ENCODE measurements at places on chromosomes 11 and 22. TPM values are rescaled to one million over a fixed set of nuclear protein-coding genes. Genes with fewer than 3 reads are reported as not detected.
A peak's percentile ranks its signal among the peaks of the same experiment; 100 is the strongest.

Gene CBX7
- total RNA-seq: 45.4 TPM

Gene SCN2B
- total RNA-seq: not detected

Gene ESAM
- 2.3 TPM for total RNA-seq

Gene NFAM1
- total RNA-seq: 0.18 TPM

GRCh38 chr22:26393929-26394328 lies 35.1 kb upstream of the ASPHD2 start:
- H3K27me3 ChIP-seq: peaks cover 10% of the 10 kb centered on the region
- H3K4me1 ChIP-seq: no peaks in the 10 kb centered on the region
- no peak for DNase-seq
- no peaks in the 10 kb centered on the region for H3K36me3 ChIP-seq
- H3K27ac ChIP-seq: no peak overlapping the region

- no peak overlapping the region for H3K27ac ChIP-seq
- no peaks in the 10 kb centered on the region for H3K27me3 ChIP-seq
- DNase-seq: no peak
- H3K4me1 ChIP-seq: no peaks in the 10 kb centered on the region
- H3K4me3 ChIP-seq: no peak overlapping the region
Measured at GRCh38 chr11:94787801-94788200, 19.6 kb downstream of the AMOTL1 start.

- H3K4me1 ChIP-seq: peaks cover 2% of the 10 kb centered on the region
- H3K27me3 ChIP-seq: peaks cover 2% of the 10 kb centered on the region
- H3K4me3 ChIP-seq: no peak overlapping the region
- no peak for DNase-seq
- peaks cover 4% of the 10 kb centered on the region for H3K36me3 ChIP-seq
Measured at GRCh38 chr11:58957922-58958321, 18.6 kb downstream of the GLYATL1 start.

DNA sequence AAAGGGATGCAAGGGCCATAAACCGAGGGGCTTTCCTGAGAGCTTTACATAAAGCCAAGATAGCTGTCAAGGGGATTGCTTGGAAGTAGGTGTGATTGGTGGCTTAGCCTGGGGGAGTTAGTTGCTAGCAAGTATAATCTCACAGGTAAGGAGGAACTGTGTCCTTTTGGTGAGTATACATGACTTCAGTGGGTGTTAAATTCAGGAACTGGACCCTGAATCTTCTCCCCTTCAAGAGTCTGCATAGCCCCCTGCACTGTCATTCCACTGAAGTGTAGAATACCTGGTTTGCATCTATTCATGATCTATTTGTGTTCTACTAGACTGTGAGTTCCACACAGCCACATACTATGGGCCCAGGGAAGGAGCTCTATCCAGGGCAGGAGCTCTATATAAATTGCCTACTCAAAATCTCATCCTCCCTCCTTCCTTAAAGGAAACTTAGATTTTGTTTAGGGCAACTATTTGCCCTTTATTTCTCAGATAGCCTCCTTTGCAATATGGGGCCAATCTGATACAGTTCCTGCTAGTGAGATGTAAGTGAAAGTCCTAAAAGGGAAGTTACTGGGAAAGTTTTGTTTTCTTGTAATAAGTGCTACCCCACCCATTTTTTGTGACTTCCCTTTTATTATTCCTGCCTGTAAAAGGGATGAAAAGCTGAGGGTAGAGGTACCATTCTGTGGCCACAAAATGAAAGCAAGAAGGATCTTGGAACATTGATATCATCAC lies 120.5 kb downstream of the PGR start:
- H3K36me3 ChIP-seq: no peaks in the 10 kb centered on the region
- H3K4me3 ChIP-seq: peak overlapping the region; percentile 48
- H3K27ac ChIP-seq: peak overlapping the region; percentile 85

GRCh38 chr11:126279191-126279590 lies 3.7 kb upstream of the TIRAP start:
- H3K27ac ChIP-seq: no peak overlapping the region
- H3K36me3 ChIP-seq: peaks cover 39% of the 10 kb centered on the region
- no peaks in the 10 kb centered on the region for H3K27me3 ChIP-seq
- no peak for DNase-seq
- H3K4me3 ChIP-seq: no peak overlapping the region

DNA sequence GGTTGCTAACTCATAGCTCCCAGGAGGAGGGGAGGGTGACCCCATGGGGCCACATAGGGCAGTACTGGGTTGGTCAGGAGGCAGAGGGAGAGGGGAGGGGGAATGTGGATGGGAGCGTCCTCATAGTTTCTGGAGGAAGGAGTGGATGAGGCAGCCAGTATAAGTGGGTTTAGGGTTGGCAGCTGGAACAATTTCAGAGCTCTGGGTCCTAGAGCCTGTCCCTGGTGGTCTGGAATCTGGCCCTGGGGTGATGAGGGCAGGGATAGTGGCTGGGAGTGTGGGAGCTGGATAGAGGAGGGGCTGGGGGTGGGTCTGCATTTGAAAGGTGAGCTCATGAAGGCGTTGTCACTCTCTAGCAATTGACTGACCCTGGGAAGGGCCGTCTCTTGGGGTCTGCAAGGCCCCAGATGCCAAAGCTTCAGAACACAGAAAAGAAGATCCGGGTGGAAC lies 5.3 kb upstream of the MRGPRG start:
- DNase-seq: no peak
- H3K4me1 ChIP-seq: no peaks in the 10 kb centered on the region
- peaks cover 11% of the 10 kb centered on the region for H3K27me3 ChIP-seq
- H3K36me3 ChIP-seq: no peaks in the 10 kb centered on the region
- H3K27ac ChIP-seq: no peak overlapping the region

DNA sequence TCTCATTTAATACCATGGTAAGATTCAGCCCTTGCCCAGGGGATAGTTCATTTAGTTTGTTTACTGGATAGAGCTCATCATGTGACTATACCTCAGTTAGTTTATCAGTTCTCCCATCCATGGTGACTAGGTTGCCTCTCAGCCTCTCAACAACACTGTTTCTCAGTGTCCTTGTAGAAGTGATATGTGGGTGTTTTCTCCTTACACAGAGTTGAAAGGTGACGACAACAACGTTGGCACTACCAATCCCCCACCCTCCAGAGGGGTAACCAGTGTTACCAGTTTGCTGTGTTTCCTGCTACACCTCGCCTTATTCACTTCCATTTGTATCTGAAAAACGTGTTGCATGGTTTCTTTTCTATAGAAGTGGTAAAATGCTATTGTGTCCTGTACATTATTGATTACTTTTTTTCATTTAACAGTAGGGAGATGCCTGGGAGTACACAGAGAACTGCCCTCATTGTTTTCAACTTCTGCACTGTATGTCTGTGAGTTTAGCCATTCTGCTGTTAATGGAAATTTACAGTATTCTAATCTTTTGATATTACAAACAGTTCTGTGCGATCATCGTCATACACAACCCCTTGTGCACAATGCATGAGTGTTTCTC lies 11.6 kb downstream of the NEAT1 start:
- no peak overlapping the region for H3K27ac ChIP-seq
- H3K36me3 ChIP-seq: peaks cover 44% of the 10 kb centered on the region
- H3K4me1 ChIP-seq: peaks cover 61% of the 10 kb centered on the region
- no peaks in the 10 kb centered on the region for H3K27me3 ChIP-seq
- H3K4me3 ChIP-seq: no peak overlapping the region

- H3K36me3 ChIP-seq: no peaks in the 10 kb centered on the region
- peak; percentile 82 for DNase-seq
- H3K4me1 ChIP-seq: peaks cover 13% of the 10 kb centered on the region
- H3K27ac ChIP-seq: no peak within 1 kb of the TSS
- peaks cover 2% of the 10 kb centered on the region for H3K27me3 ChIP-seq
Measured at GRCh38 chr11:65900125-65900898, at the start of gene FOSL1. TSS of gene FOSL1 (minus strand) at chr11:65900388. CDS start at chr11:65900339, 49 bp downstream.

DNA sequence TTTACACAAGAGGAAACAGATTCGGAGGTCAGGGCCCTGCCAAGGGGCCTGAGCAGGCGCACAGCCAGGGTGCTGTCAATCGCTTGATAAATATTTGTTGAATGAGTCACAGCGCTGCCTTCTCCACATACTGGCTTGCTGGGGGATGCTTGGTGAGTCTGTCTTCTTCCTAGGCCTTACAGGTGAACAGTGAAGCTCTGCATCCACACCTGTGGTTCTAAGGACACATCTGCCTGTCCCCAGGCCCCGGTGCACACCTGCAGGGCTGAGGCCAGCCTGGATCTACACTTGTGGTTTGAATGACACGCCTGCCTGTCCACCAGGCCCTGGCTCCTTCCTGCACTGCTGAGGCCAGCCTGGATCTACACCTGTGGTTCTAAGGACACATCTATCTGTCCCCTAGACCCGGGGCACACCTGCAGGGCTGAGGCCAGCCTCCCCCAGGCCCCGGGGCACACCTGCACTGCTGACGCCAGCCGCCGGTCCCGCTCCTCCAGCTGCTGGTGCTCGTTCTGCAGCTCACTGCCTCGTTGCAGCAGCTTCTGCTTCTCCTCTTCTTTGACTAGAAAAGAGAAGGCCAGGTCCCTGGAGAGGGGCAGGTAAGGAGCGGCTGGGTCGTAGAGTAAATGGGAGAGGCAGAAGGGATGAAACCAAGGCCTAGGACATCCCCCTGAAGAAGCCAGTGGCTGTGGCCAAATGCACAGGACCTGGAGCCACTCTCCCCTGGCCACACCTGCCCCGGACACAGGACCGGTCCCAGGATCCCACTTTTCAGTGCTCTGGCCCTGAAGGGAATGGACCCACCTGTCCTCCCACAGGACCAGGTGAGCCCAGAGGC lies 124.6 kb downstream of the PHF21B start:
- H3K27me3 ChIP-seq: no peaks in the 10 kb centered on the region
- no peak overlapping the region for H3K4me3 ChIP-seq
- H3K36me3 ChIP-seq: no peaks in the 10 kb centered on the region
- H3K4me1 ChIP-seq: no peaks in the 10 kb centered on the region
- H3K27ac ChIP-seq: no peak overlapping the region

DNA sequence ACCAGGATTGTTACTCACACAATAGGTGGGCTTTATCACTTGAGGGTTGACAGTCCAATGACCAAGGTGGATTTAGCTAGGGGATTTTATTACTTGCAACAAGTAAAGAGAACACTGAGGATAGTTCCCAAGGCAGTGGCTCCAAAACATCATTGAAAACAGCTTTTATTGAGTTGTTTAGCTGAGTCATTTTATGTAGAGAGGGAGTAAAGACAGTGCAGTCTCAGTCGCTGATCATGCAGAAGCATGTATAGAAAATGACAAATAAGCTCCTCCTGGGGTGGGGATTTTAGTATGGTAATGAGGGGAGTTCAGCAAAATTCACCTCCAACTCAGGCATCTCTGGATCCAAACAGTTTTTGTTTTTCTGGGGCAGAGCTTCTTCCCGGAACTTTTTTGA lies 163.0 kb upstream of the CCDC179 start:
- no peaks in the 10 kb centered on the region for H3K27me3 ChIP-seq
- no peaks in the 10 kb centered on the region for H3K4me1 ChIP-seq
- no peaks in the 10 kb centered on the region for H3K36me3 ChIP-seq
- no peak overlapping the region for H3K27ac ChIP-seq

- H3K4me1 ChIP-seq: peaks cover 9% of the 10 kb centered on the region
- peaks cover 43% of the 10 kb centered on the region for H3K36me3 ChIP-seq
- H3K27ac ChIP-seq: no peak overlapping the region
- H3K4me3 ChIP-seq: peak overlapping the region; percentile 41
- DNase-seq: peak; percentile 26
Measured at GRCh38 chr11:63998558-63999348, 12.5 kb downstream of the OTUB1 start.

GRCh38 chr11:81573367-81573766 lies 1160.3 kb downstream of the FAM181B start:
- H3K27ac ChIP-seq: no peak overlapping the region
- no peak for DNase-seq
- H3K36me3 ChIP-seq: no peaks in the 10 kb centered on the region
- no peak overlapping the region for H3K4me3 ChIP-seq
- H3K4me1 ChIP-seq: no peaks in the 10 kb centered on the region

DNA sequence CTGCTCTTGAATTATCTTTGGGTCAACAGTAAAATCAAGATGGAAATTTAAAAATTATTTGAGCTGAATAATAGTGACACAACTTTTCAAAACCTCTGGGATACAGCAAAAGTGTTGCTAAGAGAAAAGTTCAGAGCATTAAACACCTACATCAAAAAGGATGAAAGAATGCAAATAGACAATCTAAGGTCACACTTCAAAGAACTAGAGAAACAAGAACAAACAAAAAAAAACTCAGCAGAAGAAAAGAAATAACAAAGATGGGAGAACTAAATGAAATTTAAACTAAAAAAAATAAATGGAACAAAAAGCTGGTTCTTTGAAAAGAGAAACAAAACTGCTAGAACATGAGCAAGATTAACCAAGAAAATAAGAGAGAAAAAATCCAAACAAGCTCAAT lies 15.0 kb upstream of the TMEM45B start:
- H3K36me3 ChIP-seq: no peaks in the 10 kb centered on the region
- no peak for DNase-seq
- no peaks in the 10 kb centered on the region for H3K4me1 ChIP-seq
- no peak overlapping the region for H3K27ac ChIP-seq

DNA sequence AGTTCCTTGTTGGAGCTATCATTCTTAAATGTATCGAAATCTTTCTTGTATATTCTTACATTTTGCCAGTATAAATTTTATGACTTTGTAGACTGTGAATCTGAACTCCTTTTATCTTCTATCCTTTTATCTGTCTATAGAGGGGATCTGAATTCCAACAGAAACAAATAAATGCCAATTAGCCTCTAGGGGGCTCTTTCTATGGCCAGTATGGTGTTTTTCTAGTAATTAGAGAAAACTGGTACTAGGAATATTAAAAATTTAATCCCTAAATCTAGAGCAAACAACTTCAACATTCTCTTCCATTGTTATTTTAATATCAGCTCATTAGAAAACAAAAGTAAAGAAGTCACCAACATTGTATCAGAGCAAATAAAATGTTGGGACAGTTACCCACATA lies 21.5 kb upstream of the CAT start:
- no peak overlapping the region for H3K27ac ChIP-seq
- DNase-seq: no peak
- peaks cover 2% of the 10 kb centered on the region for H3K4me1 ChIP-seq
- peaks cover 14% of the 10 kb centered on the region for H3K27me3 ChIP-seq
- H3K36me3 ChIP-seq: peaks cover 5% of the 10 kb centered on the region

Measured in activated B cell treated with CpG ODN at 0.5 μM for 24 hours (primary cell).